ENCODE measurements at places on chromosomes 11 and 22.

- DNase-seq = no peak
These were observed 57.2 kb upstream of the SHANK2 start for GRCh38 chr11:71309611-71310010.

DNA sequence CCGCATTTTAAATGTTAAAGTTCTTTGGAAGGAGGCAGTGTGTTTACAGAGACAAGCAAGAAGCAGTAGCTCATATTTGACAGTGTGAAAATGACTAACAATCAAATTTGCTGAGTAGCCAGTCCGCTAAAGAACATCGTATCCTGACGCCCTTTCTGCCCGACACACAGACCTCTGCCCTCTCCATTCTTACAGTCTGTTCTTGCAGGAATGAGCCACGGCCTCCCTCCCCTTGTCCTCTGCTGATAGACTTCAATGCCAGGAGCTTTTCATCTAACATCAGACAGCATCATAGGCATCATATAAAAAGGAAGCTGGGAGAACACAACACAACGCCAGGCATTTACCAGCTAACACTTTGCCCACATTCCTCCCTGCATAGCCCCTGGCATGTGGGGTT lies 486.0 kb downstream of the OPCML start:
- no peak for DNase-seq

DNA sequence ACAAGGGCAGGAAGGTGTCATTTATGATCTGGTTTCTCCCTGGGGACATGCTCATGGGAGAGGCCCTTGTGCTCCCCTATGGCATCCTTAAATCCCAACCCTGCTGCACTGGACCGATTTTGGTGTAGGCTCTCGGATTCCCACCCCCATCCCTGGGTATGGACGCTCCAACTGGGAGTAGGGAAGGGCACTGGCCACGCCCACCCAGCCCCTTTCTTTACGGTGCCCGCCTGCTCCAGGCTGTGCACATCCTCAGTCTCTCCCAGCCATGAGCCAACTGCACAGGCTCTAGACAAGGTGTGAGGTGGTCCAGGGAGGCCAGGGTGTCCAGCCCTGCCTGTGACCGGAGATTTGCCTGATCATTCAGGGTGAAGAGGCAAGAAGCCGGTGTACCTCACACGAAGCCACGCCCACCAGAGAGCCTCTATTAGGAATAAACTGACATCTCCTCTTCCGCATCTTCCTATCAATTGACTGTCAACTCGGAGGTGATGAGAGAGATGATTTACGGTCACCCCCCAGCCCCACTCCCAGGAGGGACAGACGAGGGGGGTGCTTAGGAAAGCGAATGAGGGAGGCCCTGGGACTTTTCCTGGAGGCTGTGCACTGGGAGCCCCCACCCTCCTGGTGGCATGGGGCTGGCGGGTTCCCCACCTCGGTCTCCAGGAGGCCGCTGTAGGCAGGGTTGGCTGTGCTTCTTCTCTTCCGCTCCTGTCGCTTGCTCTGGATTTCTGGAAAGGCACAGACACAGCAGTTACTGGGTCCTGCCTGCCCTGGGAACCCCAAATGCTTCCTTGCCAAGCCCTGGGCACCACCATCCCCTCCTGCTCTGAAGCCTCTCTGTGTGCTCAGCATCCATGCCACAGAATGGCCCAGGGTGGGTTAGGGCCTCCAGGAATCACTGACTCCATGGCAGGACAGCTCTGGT lies 116.7 kb downstream of the PHF21B start:
- no peak for DNase-seq

GRCh38 chr11:73833067-73833466 lies 43.6 kb downstream of the COA4 start:
- no peak for DNase-seq

GRCh38 chr11:2743427-2744110 lies 43.8 kb upstream of the KCNQ1OT1 start:
- no peak for DNase-seq

DNA sequence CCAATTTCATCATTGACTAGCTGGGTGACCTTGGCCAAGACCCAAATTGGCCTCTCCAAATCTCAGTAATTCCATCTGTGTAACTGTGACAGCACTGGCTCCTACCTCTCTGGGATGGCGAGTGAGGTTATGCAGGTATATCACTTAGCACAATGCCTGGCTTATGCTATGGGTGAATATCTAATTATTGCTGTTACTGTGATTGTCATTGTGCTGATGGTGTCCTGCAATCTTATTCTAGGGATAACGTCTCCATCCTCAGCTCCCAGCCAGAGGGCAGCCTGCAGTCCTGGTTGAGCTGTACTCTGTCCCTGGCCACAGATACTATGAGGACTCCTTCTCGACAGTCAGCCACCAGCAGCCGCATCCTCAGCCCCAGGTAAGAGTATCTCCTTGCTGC lies 164.8 kb upstream of the SEZ6L start:
- DNase-seq = no peak

DNA sequence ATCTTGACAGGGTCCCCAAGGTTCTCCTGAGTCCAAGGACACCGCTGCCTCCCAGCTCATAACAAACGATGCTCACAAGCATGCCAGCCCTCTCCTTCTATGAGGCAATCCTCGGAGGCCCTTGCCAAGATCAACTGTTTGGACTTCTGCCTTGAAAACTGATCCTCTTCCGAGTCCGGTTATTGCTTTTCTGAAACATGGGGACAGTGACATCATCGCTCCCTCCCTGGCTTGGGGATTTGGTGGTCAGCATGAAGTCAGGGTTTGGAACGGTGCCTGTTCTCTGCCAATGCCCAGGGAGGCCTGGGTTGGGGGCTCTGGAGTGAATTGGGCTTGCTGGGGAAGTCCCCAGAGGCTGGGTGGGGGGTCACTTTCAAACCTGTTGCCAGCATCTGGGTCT lies 149.3 kb downstream of the FBXO7 start:
- DNase-seq = no peak

DNA sequence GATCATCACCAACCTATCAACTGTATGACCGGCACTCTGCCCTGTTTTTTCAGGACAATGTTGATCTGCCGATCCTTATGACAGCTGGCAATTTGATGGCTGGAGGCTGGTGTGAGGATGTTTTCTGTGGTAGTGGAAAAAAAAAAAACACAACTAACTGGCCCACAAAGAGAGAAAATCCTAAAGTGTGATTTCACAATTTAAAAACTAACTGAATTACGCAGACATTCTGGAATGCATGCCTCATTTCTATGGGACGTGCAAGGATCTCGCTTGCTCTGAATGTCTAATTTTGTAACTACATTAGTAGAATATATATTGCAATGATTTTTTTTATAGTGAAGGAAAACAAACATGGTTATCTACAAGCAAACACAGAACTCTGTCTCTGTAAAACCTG lies 590.5 kb downstream of the ETS1 start:
- DNase-seq = peak; percentile 35

- no peak for DNase-seq
These were observed 521.8 kb downstream of the MIAT start for GRCh38 chr22:27179161-27179560.

GRCh38 chr22:26109686-26110315 lies 59.5 kb upstream of the SEZ6L start:
- DNase-seq = no peak

DNA sequence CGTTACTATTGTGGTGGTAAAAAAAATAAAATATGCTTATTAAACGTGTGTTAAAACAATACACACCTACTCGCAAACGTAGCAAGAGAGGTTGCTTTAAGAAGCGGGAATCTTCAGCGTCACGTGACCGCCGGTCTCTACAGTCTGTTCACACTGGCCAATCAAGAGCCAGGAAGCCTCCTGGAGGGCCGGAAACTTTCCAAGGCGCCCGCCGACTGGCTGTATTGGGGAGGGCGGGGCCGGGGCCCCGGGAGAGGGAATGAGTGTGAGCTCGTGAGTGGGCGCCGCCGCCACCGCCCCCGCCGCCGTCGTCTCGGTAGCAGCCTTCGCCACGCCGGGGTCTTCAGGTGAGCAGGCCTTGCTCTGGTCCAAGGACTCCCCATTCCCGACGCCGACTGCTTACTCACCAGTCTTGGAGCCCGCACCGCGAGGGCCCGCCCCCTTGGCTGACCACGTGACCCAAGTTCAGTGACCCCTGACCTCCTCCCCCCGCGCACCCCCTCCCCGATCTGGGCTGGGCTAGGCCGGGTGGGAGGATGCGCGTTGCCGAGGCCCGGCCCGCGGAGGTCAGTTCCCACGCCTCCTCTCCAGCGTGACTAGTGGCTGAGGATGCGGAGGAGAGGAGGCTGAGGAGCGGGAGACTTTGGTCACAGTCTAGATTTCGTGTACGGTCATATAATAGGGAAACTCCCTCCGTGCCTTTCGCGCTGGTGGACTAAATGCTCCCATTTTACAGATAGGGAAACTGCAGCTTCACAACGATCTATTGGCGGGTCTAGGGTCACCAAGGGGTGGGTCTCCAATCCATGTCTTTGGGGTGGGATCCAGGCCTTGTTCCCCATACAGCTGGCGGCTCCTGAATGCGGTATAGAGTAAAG lies at the start of gene TAF6L:
TAF6L (plus strand) TSS at position 253 of the 878 bp plus-strand sequence. CDS start 4,388 bp downstream, outside the sequence.
- peak; percentile 99 for DNase-seq

- DNase-seq = no peak
These were observed 14.7 kb downstream of the ZDHHC24 start for GRCh38 chr11:66530927-66531709.

GRCh38 chr22:27073601-27074425 lies 416.4 kb downstream of the MIAT start:
- DNase-seq = no peak

GRCh38 chr22:39527481-39527961 lies 5.0 kb downstream of the RPS19BP1 start:
- no peak for DNase-seq

GRCh38 chr22:28413612-28414399 lies 265.8 kb downstream of the TTC28 start:
- peak; percentile 36 for DNase-seq

DNA sequence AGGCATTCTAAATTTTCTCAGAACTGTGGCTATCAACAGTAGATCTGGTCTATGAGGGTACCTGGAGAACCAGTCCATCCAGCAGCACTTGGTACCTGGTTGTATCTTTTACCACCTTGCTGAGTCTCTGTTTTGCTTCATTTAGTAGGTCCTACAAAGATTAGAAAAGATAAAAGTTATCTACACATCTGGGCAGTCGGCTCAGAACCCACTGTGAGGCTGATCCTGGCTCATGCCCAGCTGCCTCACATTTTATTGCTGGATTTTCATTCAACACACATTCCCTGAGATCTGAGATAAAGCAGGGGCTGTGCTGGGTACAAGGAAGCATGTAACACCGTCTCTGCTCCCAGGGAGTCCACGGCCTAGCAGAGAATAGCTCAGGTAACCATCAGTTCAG lies 27.5 kb downstream of the ATP6V1E1 start:
- no peak for DNase-seq

- no peak for DNase-seq
These were observed 2.3 kb downstream of the IL2RB start for GRCh38 chr22:37147186-37147990.

DNA sequence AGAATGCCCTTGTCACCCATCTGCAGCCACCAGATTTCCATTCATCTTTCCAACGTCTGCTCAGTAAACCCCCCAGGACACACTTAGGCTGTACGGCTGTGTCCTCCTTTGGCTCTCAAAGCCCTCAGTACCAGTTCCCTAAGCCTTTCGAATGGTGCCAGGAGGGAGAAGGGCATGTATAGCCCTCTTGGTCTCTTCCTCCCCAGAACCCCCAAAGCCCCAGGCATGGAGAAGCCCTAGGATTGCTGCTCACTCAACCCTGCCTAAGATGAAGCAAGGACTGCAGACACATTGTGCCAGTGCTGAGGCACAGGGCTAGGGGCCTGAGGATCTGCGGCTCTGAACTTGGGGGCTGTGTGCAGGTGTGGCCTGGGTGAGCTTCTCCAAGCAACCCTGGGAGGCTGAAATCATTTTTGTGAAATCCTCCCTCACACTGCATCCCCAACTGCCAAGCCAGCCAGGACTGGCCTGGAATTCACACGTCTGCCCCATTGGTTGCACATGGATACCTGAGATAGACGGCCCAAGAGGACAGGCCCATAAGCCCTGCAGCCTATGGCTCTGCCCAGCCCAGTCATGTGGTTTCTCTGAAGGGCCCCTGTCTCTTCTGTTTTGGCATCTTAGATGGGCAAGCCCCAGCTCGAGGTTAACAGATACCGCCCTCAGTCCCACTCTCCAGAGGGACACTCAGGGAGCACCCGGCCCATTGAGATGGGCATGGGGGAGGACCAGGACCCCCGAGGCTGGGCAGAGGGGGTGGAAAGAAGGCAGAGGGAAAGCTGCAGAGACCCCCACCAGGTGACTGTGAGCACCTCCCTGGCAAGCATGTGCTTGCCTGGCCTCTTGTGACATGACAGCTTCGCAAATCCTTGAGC lies 34.0 kb downstream of the KCNQ1OT1 start:
- DNase-seq = no peak

- no peak for DNase-seq
These were observed 105.2 kb upstream of the TMEM45B start for GRCh38 chr11:129710423-129710822.
